Keratinocyte (primary cell): ENCODE measurements at places on chromosomes 2 and 18. TPM values are rescaled to one million over a fixed set of nuclear protein-coding genes. Genes with fewer than 3 reads are reported as not detected.

DNA sequence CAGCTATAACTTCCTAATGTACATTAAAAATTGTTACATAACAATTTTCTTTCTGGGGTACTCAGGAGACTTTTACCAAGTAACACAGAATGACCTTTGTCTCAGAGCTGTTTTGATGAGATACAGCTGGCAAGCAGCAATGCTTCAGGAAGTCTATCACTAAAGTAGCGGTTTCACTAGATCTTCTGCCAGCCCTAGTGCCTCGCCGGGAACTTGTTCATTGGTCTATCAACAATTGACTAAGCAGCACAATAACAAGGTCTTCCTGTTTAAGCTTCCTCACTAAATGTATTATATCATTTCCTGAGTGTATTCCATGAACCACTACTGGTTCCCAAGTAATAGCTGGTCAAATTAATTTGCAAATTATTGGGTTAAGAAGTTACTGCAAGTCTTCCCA lies 69.2 kb downstream of the TRIP12 start:
- H3K27ac ChIP-seq, result no peak overlapping the region
- H3K4me3 ChIP-seq, result no peak overlapping the region
- H3K36me3 ChIP-seq, result no peaks in the 10 kb centered on the region
- no peaks in the 10 kb centered on the region for H3K4me1 ChIP-seq
- DNase-seq, result no peak
- H3K27me3 ChIP-seq, result no peaks in the 10 kb centered on the region

- peak; percentile 72 for DNase-seq
- no peak overlapping the region for H3K27ac ChIP-seq
- no peaks in the 10 kb centered on the region for H3K27me3 ChIP-seq
- no peak overlapping the region for H3K4me3 ChIP-seq
- no peaks in the 10 kb centered on the region for H3K36me3 ChIP-seq
Measured at GRCh38 chr2:28293416-28293815, 99.2 kb upstream of the FOSL2 start.

- no peaks in the 10 kb centered on the region for H3K36me3 ChIP-seq
- DNase-seq, result no peak
- no peak overlapping the region for H3K4me3 ChIP-seq
- no peak overlapping the region for H3K27ac ChIP-seq
Measured at GRCh38 chr2:143617803-143618415, 488.7 kb downstream of the ARHGAP15 start.

- no peak overlapping the region for H3K27ac ChIP-seq
- no peaks in the 10 kb centered on the region for H3K27me3 ChIP-seq
- H3K4me3 ChIP-seq, result no peak overlapping the region
- no peaks in the 10 kb centered on the region for H3K36me3 ChIP-seq
Measured at GRCh38 chr2:134999521-134999920, 47.7 kb downstream of the MAP3K19 start.

DNA sequence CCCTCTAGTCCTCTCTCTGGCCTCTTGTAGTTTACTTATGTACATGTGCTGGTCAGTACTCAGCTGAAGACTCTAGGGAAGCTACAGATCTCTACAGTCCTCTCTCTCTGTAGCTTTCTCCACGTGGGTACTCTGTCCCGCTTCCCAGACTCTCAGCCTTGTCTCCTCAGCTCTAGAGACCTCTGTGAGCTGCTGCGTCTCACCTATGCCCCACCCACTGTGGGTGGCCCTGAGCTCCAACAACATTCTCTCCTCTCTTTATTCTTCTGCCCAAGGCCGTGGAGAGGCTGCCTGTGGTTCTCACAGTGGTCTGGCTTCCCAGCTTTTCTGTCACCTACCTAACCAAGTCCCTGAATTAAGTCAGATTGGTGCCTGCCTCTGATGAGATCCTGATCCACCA lies 33.4 kb downstream of the MFSD6 start:
- H3K27ac ChIP-seq, result no peak overlapping the region
- H3K27me3 ChIP-seq, result no peaks in the 10 kb centered on the region
- no peak overlapping the region for H3K4me3 ChIP-seq
- H3K4me1 ChIP-seq, result no peaks in the 10 kb centered on the region

DNA sequence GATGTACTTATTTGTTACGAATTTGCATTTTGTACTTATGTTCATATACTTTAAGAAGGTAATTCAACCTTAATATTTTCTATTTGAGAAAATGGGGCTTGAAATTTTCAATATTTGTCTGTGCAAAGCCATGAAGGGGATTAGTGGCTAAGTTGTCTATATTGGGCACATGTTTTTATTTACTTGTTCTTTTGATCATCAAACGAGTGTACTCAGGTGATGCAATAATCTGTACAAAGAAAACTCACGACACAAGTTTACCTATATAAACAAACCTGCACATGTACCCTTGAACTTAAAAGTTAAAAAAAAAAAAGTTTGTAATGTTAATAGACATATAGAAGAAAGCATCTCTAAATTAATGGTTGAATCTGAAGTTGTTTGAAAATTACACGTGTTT lies 658.9 kb upstream of the SYT4 start:
- H3K36me3 ChIP-seq, result no peaks in the 10 kb centered on the region
- H3K27ac ChIP-seq, result no peak overlapping the region
- H3K4me1 ChIP-seq, result no peaks in the 10 kb centered on the region
- H3K27me3 ChIP-seq, result no peaks in the 10 kb centered on the region
- no peak overlapping the region for H3K4me3 ChIP-seq

DNA sequence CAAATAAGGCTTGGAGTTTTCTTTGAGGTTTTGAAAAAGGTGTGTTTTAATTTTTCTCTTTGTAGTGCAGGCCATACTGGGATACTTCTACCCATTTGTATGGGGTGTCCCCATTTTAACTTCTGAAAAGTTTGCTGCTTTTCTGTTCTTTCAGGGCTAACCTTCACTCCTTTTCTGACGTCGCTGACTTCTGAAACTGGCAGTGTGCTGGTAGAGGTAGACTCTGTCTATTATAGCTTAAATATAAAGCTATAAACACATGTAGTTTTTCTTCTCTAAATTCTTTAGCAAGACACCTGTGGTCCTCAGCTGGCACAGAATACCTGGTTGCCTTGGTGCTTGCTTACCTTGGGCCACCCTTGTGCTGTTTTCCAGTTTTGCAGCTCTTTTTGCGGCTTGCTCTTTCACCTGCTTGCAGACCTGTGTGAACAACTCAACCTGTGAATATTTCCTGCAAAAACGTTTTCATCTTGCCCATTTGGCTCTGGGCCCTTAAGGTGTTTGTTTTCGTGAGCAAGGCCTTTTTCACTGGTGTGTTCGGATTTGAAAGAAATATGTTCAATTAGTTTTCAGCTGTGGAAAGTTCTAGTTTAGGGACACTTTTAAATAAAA lies 42.2 kb downstream of the PHLPP1 start:
- H3K36me3 ChIP-seq, result no peaks in the 10 kb centered on the region
- H3K4me3 ChIP-seq, result peak overlapping the region; percentile 38
- peaks cover 52% of the 10 kb centered on the region for H3K4me1 ChIP-seq
- no peaks in the 10 kb centered on the region for H3K27me3 ChIP-seq

DNA sequence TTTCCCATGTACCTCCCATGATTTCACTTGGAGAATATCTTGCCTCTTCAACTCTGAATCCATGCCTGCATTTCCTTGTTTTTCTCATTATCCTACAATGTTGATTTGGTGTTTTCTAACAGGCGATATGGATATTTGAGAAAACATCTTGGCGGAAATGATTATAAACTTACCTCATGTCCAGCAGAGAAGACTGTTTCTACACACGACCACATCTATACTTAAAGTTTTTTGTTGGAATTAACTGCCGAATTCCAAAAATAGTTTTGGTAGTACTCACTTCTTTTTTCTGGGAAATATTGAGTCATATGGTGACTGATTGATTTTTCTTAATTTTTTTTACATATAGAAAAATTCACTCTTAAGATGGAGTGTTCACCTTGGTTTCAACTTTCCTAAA lies 41.4 kb upstream of the TMEFF2 start:
- H3K27ac ChIP-seq, result no peak overlapping the region
- no peaks in the 10 kb centered on the region for H3K36me3 ChIP-seq
- no peak overlapping the region for H3K4me3 ChIP-seq
- no peak for DNase-seq
- H3K4me1 ChIP-seq, result no peaks in the 10 kb centered on the region

DNA sequence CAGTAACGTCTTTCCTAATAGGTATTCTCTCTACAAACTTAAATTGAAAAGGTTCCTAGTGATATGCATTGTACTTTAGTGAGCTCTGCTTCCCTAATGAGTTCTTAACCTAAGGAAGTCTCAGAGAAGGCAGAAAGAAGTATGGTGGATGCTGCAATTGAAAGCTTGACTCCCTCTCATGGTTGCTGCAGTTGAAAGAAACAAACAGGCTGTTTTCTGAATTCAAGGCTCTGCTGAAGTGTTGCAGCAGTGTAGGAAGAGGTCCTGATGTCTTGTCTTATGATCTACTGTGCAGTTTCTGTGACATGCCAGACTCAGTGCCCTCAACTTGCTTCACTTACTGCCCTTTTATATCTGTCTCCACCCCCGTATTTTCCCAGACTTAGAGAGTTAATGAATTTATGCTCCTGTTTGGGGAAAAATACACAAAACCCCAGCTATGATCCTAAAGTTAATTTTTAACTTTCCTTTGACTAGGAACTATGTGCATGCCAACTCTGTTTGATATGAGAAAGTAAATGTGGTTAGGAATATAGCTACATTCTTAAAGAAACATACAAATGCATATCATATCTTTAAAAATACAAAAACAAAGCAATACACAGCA lies 655.3 kb upstream of the FAM98A start:
- no peak for DNase-seq
- no peaks in the 10 kb centered on the region for H3K36me3 ChIP-seq
- H3K4me3 ChIP-seq, result no peak overlapping the region
- no peaks in the 10 kb centered on the region for H3K4me1 ChIP-seq
- no peak overlapping the region for H3K27ac ChIP-seq
- H3K27me3 ChIP-seq, result no peaks in the 10 kb centered on the region

DNA sequence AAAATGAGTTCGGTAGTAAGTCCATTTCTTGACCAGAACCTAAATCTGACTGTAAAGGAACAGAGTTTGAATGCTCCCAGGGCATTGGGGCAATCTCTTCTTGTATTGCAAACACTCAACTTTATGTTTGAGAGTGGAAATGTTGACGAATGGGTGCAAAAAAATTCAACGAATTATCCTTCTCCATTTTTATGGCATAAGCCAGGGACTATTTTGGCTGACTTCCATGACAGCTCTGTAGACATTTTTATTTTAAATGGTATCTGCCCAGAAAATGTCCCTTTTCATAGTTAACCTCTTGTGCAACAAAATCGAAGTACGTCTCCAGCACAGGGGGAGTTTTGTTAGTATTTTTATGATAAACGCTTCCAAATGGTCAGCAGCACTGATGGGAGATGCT lies 3.7 kb downstream of the MLPH start:
- no peak overlapping the region for H3K27ac ChIP-seq
- peaks cover 21% of the 10 kb centered on the region for H3K4me1 ChIP-seq
- no peaks in the 10 kb centered on the region for H3K36me3 ChIP-seq
- DNase-seq, result no peak
- H3K4me3 ChIP-seq, result no peak overlapping the region
- peaks cover 30% of the 10 kb centered on the region for H3K27me3 ChIP-seq

DNA sequence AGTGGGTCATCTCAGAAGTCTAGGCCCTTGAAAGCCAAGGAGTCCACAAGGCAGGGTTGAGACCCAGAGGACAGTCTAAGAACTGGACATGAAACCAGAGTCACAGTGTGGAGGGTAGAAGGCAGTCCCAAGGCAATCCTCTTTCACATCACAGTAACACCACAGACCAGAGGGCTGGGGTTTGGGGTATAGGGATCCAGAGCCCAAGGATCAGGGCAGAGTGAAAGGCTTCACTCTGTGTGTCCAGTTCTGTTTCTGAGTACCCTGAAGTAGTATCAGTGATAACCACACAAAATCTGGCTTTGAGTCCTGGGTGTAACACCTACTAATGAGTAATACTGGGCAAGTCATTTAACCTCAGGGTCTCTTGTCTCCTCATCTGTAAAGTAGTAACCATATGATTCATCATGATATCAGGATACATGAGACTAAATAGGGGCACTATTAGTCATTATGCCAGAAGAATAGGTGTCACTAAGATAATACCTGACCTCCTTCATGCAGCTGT lies 91.0 kb downstream of the ICA1L start:
- H3K27me3 ChIP-seq, result no peaks in the 10 kb centered on the region
- H3K36me3 ChIP-seq, result no peaks in the 10 kb centered on the region
- peaks cover 10% of the 10 kb centered on the region for H3K4me1 ChIP-seq
- DNase-seq, result peak; percentile 75
- peak overlapping the region; percentile 62 for H3K27ac ChIP-seq
- no peak overlapping the region for H3K4me3 ChIP-seq

ZC3H8 gene
- 7.1 to 11.4 TPM (median 7.5 TPM) in 3 replicates for polyA plus RNA-seq

AMER3 gene
- polyA plus RNA-seq, result not detected in 3 replicates

GRCh38 chr2:65878011-65878340 lies 445.6 kb upstream of the SPRED2 start:
- H3K36me3 ChIP-seq, result no peaks in the 10 kb centered on the region
- no peaks in the 10 kb centered on the region for H3K27me3 ChIP-seq
- H3K4me3 ChIP-seq, result no peak overlapping the region
- no peak for DNase-seq
- no peak overlapping the region for H3K27ac ChIP-seq

BOLL gene
- not detected in 3 replicates for polyA plus RNA-seq

MORN2 gene
- 12.3 to 22.5 TPM (median 15.0 TPM) in 3 replicates for polyA plus RNA-seq

DNA sequence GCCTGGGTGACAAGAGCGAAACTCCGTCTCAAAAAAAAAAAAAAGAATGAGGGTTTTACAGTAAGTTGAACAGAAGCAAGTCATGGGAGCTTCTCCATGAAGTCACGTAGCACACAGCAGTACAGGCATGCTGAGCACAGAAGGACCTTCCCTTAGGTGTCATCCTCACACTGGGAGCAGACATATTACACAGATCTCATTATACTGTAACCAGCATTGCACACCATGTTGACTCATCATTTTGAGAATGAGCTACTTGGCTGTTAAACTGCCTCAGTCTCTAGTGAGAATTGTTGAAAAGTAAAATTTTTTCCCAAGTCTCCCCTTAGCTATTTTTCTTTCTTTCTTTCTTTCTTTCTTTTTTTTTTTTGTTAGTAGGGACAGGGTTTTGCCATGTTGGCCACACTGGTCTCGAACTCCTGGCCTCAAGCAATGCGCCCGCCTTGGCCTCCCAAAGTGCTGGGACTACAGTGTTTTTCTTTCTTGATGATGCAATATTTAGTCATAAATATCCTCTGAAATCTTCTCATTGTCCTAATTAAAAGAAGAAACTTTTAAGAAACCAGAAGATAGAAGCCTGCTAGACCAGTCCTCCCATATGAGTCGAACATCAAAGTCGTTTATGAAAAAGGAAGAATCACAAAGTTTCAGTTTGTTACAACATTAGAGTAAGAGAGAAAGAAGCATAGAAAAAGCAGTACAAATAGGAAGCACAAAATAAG lies 37.9 kb upstream of the PPP1CB start:
- peak; percentile 35 for DNase-seq
- H3K36me3 ChIP-seq, result no peaks in the 10 kb centered on the region
- H3K27ac ChIP-seq, result peak overlapping the region; percentile 50
- H3K4me1 ChIP-seq, result peaks cover 42% of the 10 kb centered on the region
- H3K27me3 ChIP-seq, result no peaks in the 10 kb centered on the region
